Stimulated activated CD4-positive, alpha-beta T cell treated with anti-CD3 and anti-CD28 coated beads, Interleukin-12 subunit alpha, Interleukin-12 subunit beta, amount 100 ng/mL, for 4 hours (primary cell): ENCODE measurements at places on chromosomes 2 and 18.

GRCh38 chr2:36356990-36357846 is 1.6 kb downstream of the CRIM1 start:
- DNase-seq, result peak; percentile 25

DNA sequence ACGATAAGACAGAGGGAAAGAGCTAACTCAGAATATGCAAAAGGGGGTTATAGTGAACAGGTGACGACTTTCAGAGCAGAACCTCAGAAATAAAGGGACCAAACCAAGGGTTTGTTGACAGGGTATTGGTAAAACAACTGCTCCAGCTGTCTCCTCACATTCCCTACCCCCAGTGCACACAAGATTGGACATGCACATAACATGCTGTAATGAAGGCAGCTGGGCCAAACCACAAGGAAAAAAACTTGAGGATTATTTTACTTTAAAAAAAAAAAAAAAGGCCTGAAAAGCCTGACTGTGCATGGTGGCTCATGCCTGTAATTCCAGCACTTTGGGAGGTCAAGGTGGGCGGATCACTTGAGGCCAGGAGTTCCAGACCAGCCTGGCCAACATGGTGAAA is 3.5 kb downstream of the RBM43 start:
- DNase-seq, result no peak

GRCh38 chr2:62099523-62100175 is 96.3 kb upstream of the B3GNT2 start:
- no peak for DNase-seq

- DNase-seq, result no peak
Observed at GRCh38 chr2:176885001-176885643, 327.5 kb upstream of the HNRNPA3 start.

DNA sequence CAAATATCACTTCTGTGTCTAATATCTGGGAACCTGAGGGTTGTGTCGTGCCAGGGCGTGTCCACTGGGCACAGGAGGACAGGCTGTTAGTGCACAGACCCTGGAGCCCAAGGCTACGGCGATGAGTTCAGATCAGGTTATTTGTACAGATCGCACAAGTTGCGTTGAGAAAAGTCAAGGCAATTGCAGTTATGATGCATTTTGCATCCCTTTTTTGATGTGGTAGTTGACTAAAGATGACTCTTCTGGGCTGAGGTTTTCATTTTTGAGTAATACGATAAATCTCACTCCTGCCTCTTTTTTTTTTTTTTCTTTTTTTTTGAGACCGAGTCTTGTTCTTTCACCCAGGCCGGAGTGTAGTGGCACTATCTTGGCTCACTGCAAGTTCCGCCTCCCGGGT is 7.2 kb downstream of the RBFA start:
- no peak for DNase-seq

DNA sequence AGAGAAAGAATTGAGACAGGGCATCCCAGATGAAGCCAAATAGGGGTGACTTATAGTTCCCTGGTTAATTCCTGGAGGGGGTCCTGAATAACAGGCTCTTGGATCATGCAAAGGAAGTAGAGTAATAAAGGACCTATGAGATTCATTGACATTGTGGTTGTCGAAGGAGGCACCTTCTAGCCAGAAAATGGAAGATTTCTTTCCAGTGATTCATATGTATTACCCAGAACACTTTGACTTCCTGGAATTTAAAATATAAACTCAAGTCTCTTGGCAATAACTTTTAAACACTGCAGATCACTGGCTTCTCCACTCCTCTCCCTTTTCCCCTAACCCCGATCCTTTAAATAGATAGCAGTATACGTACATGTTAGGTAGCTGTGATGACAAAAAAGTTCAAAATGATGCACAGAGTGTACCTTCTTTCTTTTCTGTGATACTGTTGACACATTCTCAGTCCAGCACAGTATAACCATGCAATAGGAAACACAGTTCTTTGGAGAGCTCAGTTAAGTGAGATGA is 211.8 kb downstream of the LTBP1 start:
- DNase-seq, result no peak

DNA sequence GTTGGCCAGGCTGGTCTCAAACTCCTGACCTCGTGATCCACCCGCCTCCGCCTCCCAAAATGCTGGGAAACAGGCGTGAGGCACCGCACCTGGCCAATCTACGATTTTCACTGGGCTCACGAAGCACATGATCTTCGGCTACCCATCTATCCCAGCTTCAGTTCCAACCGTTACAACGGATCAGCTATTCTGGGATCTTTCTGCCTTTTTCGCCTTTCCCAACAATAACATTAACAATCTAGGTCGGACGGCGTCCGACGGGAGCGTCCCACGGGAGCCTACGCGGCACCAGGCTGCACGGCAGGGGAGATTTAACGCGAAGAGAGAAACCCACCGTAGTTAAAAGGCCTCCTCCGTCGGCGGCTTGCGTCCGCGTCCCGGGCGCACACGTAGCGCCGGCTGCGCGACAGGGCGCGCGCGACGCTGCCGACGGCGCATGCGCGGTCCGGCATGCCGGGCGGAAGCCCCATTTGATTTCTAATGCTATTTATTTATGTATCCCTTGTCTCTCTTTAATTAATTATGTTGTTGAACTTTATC is at the start of gene MSL3B:
Gene MSL3B, minus strand, starts transcription at position 394 of the 540 bp plus-strand sequence.
- peak; percentile 60 for DNase-seq

DNA sequence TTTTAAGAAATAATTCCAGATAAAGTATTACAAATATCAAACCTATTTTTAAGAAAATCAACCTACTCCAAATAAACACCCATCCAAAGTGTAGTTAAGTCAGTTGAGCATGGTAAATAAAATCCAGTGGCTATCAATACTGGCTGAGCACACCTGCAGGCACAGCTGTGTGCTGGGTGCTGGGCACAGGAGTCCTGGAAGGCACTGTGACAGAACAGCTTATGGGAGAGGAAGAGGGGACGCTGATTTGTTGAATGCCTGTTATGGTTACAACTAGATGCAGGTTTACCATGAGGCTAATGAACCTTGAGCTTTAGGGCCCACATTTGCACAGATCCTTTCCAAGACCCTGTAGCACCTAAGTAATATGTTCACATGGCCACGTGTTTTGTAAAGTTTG is 202.7 kb downstream of the MTX2 start:
- no peak for DNase-seq

DNA sequence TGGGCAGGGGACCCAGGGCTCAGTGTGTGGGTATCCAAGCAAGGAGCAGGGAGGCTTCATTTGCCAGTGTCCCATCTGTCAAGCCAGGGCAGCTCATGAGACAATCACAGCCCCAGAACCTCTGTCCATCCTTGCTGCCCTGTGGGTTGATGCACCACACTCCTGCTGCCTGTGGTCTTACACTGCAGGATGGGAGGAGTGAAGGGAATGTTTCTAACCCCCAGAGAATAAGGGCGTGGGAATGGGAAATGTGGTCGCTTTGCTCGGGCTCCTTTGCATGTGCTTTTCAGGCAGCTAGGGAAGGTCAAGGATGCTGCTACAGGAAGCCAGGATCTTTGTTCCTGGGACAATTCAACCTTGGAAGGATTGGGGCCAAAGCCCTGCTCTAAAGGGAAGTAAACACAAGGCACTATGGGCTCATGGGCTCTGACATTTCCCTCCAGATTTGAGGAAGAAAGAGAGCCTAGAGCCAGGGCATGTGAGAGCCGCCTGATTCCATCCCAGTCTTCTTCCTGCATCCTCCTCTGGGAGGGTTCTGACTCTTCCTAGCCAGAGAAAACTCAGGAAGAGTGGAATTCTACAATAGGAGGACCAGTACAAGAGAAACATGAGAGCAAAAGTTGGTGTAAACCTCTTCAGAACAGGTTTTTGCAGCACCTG is 18.8 kb upstream of the MAP3K20 start:
- DNase-seq, result no peak

- no peak for DNase-seq
Observed at GRCh38 chr18:51437280-51438271, 240.1 kb upstream of the MEX3C start.

GRCh38 chr2:71607151-71607889 is 154.0 kb downstream of the DYSF start:
- DNase-seq, result no peak

GRCh38 chr2:109636317-109636716 is 22.2 kb downstream of the SOWAHC start:
- no peak for DNase-seq

- DNase-seq, result no peak
Observed at GRCh38 chr2:239657992-239658391, 257.2 kb upstream of the HDAC4 start.

- DNase-seq, result no peak
Observed at GRCh38 chr2:54757500-54757899, 34.0 kb downstream of the EML6 start.

DNA sequence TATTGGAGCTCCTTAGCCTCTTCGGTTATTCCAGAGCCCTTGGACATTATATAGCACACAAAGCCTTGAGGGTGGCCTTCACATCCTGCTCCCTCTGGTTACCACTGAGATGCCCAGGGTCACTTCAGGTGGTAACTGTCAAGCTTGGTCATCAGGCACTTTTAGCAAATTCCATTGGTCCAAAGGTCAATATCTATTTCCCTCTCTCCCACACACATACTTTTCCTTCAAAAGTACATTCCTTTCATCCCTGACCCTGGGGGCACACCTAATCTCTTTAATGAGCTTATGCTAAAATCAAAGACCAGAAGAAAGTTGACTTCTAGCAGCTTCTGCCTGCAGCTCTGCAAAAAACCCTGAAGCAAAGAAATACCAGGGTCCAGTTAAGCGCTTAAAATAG is 172.0 kb upstream of the NRP2 start:
- no peak for DNase-seq

DNA sequence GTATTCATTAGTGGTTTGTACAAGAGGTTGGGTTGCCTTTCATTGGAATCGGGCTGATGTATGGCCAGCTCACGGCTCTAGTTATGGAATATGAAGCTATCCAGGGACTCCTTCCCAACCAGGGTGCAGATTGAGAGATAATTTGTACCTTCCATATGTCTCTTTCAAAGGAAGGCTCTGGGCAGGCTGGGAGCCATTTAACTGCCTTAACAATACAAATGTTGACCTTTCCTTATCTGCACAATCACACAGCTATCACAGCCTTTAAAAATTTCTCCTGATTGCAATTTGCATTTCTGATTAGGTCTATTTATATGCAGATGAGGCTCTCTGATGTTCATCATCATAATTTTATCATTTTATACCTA is 58.7 kb downstream of the MYO3B start:
- no peak for DNase-seq

DNA sequence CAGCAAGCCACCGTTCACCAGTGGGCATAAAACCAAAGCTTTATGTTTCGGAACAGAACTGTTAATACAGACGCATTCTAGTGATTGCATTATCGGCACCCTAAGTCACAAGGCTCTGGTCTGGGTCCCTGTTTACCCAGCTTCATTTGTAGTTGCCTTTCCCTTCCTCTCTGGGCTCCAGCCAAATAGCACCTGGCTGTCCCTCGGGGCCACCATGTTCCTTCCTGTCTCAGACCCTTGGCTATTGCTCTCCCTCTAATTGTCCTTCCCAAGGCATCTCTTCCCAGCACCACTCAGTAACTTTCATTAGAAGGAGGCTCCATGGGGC is 75.3 kb downstream of the SDC1 start:
- DNase-seq, result no peak

DNA sequence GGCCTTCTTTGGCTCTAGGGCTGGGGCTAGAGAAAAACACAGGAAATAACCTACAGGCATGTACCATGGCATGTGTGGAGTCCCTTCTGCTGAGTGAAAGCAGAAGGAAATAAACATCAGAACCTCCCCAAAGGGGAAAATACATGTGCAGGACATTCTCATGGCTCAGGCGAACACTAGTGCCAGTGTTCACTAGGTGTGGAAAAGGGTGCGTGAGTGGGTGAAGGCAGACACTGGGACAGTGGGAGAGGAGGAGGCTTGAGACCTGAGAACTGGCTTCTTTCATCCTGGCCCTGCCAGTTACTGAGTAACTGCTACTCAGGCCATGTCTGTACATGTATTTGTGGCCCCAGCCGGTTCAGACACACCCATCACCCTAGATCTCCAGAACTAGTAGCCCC is 268.2 kb downstream of the PRKCE start:
- no peak for DNase-seq

- DNase-seq, result no peak
Observed at GRCh38 chr2:145845207-145845894, 1325.4 kb upstream of the ZEB2 start.

DNA sequence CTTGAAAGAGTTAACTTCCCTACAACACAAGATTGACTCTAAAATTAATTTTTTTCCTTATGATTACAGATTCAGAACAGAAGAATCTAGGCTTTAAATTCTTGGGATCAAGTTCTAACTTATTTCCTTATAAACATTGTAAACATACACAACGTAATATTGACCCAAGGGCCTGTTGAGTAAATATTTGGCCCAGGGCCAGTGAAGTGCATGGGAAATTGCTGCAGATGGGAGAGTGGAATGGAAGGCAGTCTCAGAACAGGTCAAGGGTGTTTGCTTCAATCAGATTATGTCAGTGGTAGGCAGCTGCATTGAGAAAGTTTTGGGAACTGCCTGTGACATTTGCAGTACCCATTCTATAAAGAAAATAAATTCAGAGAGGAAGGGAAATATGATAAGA is 137.6 kb downstream of the MYO1B start:
- DNase-seq, result no peak

GRCh38 chr2:134869946-134870736 is 31.7 kb downstream of the ACMSD start:
- no peak for DNase-seq

GRCh38 chr2:121297217-121297830 is 12.3 kb upstream of the TFCP2L1 start:
- no peak for DNase-seq

DNA sequence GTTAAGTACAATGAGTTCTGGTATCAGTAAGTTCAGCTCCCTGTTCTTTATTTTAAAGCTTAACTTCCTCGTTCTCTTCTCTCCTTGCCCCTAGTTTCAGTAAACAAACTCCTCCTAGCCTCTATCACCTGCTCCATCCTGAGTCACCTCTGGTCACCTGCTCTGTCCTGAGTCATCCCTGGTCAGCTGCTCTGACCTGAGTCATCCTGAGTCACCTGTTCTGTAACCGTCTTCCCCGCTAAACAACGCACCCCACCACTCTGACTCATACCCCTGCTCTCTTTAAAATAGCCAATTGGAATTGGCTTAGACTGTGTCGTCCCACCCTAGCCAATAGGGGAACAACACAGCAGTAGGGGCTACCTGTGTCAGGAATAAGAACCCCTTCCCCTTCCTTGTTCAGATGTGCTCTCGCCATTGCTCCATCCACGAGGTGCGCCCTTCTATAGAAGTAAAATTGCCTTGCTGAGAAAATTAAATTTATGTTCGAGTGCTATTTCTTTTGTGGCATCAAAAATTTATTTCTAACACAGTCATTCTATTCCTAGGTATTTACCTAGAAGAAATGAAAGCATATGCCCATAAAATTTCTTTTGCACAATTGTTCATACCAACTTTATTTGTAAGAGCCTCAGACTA is 24.9 kb upstream of the RMND5A start:
- DNase-seq, result no peak

- DNase-seq, result no peak
Observed at GRCh38 chr2:9768388-9768787, 74.9 kb upstream of the TAF1B start.
